Foreskin melanocyte (primary cell): ENCODE measurements at places on chromosomes 7 and 10.

- DNase-seq: no peak
Measured at GRCh38 chr10:46264336-46264735, 22.5 kb upstream of the ANTXRL start.

- no peak for DNase-seq
Measured at GRCh38 chr7:73682745-73683055, 553 bp downstream of the DNAJC30 start.

- no peak for DNase-seq
Measured at GRCh38 chr7:30164567-30164966, 29.8 kb downstream of the MTURN start.

DNA sequence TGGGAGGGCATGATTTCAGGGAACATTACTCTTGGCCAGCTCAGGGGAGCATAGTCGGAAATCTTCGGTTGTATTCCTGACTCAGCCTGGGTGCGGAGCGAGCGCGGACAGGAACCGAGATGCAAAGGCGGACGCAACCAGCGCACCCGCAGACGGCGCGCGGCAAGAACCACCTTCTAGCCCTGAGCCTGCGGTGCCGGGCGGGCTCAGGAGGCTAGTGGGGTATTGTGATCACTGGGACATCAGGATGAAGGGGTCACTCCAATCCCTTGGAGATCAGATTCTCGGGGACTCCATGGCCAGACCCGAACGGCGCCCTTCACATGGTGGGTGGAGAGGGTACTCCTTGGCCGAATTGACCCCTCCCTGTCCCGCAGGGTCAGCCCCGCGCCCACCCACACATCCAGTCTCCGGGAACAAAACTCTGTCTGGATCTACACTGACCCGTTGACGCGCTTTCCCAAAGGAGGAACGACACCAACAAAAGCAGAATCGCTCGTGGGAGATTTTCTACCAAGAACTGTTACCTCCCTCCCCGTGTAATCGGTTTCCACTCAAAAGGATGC, 730.5 kb downstream of the ZWINT start:
- no peak for DNase-seq

DNA sequence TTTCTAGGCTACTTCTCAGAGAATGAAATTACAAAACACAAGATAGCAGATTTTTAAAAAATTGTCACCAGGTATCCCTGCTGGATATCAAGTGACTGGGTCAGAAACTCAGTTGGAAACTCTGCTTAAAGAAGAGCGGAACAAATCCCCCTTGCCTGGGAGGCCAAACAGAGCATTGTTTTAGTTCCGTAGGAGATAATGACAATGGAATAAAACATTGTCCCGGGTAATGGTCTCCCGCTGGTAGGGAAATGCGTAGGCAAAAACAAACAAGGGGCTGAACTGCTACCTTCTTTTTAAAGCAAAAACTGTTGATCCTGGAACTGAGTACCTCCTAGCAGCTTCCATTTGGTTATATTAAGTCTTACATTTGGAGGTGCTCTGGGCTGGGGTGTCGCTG, 21.3 kb upstream of the VAX1 start:
- no peak for DNase-seq

- no peak for DNase-seq
Measured at GRCh38 chr10:76937181-76937600, 700.4 kb downstream of the KCNMA1 start.

DNA sequence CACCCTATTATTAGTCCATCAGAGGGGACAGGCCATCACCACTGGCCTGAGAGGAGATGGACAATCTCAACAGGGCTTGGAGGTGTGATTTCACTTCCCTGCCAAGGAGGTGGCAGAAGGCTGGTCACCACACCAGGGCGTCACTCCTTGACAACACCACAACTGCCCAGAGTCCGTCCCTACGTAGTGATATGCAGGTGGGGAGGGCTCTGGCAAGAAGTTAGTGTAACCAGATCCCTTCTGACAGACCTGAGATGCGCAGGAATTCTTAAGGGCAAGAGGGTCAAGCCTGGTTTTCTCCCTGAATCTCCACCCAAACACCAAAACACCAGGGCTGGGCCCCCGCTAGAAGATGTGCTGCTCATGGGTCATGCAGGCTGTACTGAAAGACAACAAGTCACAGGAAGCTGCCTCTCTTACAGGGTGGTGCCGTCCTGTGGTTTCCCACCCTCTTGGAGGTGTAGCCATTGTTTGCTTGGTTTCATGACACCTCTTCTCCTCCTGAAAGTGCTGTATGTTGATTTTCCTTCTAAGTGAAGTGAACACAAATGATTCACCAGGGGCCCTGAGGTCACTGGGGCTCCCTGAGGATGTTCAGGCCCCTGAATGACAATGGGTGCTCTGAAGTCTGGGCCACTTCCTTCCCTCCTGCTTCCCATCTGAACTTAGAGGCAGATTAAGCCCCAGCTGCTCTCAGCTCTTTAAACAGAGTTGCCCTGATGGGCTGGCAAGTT, 27.1 kb downstream of the ATXN7L1 start:
- DNase-seq: peak; percentile 33

GRCh38 chr10:104337985-104338735, at the start of gene ITPRIP:
Gene ITPRIP, minus strand, starts transcription at chr10:104338465. Its CDS starts 22,414 bp downstream, at chr10:104316051.
- peak; percentile 86 for DNase-seq

DNA sequence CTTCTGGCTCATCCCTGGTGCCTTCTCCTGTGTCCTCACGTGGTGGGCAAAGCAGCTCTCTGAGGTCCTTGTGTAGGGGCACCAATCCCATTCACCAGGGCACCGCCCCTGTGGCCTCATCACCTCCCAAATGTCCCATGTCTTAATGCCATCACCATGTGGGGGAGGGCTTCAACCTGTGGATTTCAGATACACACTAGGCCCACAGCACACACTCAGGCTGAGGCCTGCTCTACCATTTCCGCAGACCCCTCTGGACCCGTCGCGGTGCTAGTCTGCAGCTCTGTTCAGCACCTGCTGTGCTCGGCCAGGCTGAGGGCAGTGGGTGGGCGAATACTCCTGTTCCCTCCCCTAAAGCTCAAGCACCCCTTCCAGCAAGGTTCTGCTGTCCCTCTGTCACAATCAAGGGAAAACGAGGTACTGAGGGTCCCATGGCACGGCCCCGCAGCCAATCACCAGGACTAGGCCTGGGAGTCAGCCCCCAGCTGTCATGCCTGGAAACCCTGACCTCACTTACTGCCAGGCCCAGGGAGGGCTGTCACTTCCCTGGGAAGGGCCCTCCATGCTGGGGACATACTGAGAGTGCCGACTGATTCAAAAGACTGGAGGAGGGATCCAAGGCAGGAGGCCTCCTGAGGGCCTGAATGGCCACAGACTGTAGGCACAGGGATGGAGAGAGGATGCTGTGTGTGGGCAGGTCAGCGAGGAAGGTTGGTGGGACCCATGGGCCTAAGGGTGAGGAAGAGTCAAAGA, 123.8 kb upstream of the RET start:
- no peak for DNase-seq

DNA sequence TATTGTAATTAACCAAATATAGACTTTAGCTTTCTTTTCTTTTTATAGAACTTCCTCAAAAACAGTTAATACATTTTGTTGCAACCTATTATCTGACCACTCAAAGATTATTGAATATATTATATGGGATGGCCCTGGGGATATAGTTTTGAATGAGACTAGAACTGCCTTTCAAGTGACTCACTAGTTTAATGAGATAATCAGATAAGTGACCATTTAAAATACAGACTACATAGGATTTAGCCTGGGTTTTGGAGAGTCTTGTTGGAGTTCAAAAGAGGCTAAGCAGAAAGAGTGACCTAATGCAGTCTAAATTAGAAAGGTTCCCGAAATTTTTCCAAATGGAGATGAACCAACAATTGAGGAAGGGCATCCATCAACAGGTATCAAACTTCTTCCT, 305.2 kb upstream of the ETV1 start:
- DNase-seq: no peak

DNA sequence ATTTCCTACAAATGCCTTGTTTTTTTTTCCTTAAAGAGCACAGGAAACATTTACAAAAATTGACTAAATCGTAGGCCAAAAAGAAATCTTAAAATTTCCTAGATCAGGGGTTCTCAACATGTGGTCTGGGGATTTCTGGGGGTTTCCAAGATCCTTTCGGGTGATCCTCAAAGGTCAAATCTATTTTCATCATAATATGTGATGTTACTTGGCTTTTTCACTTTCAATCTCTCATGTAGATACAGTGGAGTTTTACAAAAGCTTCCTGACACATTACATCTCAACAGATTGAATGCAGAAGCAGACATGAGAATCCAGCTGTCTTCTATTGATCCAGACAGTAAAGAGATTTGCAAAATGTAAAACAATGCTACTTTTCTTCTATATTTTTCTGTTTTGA, 497.3 kb downstream of the INHBA start:
- no peak for DNase-seq

DNA sequence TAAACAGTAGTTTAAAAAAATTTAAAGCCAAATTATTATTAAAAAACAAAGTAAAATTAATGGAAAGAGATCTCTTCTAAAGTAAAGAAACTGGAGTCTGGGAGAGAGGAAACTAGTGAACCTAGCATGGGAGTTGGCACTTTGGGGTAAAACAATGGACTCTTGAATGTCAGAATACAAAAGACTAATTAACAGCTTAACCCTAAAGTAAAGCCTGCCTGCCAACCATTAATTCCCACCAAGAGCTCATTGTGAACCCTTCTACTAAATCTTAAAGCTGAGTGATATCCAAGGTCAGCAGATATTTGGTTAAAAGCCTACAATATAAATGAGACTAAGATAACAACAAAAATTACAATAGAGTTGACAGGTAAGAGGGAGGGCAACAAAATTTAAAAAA, 36.5 kb downstream of the KMT2C start:
- no peak for DNase-seq

DNA sequence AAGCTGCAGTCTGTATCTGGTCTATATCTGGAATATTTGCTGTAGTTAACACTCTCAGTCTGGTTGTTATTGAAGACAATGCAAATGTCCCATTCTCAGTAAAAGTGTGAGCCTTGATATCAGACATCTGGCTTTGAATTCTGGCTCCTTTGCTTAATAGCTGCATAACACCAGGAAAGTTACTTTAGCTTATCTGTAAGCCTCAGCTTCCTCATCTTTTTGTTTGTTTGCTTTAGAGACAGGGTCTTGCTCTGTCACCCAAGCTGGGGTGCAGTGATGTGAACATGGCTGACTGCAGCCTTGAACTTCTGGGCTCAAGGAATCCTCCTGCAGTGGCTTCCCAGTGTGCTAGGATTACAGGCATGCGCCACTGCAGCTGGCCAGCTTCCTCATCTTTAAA, 41.3 kb downstream of the CNNM2 start:
- no peak for DNase-seq

DNA sequence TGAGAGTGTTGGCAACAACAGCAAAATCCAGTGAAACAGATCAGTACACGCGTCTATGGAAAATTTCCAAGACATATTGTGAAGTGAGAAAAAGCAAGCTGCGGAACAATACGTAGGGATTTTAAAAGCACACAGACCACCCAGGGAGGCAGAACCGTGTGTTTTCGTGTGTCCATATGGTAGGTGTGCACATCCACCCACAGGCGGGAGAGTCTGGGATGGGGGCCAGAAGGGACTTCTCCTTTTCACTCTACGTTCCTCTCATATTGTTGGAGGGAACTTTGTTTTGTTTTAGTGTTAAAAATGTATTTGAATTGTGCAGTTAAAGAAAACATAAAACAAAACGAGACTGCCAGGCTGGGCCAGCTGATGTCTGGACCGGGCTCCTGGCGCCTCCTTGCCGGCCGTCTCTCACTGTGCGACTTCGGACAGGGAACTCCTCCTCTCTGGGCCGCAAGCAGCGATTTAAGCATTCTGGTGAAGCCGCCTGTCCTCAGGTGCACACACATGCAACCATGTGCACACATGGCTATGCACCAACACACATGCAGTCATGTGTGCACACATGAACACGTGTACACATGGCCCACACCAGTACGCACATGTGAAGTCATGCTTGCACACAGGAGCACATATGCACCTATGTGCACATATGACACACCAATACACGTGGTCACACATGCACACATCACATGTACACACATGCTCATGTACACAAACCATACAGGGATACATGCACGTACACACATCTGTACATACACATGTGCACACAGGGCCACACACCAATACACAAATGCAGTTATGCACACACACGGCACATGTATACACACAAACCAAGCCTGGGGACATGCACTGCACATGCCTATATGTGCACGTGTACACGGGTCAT, 141.1 kb downstream of the ELFN1 start:
- DNase-seq: no peak

GRCh38 chr7:33190688-33191304, 61.4 kb downstream of the BBS9 start:
- DNase-seq: no peak

DNA sequence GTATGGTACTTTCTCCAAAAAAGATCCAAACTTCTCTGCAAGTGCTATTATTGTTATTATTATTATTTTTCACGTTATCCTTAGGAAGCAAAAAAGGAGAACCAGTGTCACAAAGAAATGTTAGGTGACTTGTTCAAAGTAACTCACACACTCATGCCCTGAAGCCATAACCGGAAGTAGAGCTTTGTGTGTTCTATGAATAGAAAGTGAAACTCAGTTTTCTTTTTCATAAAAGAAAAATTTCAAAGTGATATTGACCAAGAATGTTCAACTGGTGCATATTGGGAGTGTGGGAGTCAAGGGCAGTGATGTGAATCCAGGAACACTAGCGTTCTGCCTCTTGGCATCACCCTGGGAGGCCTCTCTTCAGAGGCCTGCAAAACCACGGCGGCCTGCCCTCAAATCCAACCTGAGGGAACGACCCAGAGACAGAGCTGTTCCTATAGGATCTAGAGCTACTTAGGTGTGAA, 106.1 kb downstream of the PRKCQ start:
- peak; percentile 13 for DNase-seq

- DNase-seq: no peak
Measured at GRCh38 chr7:75596727-75597614, 104.9 kb downstream of the SPDYE5 start.

DNA sequence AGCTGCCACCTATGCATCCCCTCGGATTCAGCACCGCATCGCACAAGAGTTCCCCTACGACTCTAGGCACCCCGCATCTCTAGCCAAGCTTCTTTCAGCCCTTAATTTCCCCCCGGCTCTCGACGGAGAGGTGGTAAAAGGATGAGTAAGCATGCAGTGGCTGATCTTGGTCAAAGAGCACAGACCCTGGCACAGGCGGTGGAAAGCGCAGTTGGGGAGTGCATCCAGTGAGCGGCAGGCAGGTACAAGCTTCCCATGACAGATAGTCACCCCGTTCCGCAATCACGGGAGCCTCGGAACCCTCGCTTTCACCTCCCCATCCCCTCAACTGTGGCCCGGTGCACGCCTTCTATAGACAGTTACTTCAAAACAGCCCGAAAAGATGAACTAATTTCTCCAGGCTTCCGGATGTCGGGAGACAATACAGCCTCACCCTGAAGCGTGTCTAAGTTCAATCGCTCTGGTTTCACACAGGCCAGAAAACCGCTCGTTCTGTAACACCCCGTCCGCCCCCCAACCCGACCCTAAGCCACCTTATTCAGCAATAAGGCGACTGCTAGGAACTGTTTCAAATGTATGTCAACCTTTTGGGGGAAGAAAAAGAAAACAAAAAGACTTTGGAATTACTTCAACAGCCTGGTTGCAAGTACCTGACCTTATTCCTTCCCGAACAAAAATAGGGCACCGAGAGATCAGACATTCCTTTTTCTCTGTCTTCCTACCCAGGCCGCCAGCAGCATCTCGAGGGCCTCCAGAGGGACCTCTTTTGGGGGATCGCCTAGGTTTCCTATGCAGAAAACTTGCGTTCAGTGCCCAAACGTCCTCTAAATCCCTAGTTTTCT, 1.4 kb downstream of the RHEB start:
- DNase-seq: no peak
